ENCODE measurements at places on chromosomes 12 and 14.

DNA sequence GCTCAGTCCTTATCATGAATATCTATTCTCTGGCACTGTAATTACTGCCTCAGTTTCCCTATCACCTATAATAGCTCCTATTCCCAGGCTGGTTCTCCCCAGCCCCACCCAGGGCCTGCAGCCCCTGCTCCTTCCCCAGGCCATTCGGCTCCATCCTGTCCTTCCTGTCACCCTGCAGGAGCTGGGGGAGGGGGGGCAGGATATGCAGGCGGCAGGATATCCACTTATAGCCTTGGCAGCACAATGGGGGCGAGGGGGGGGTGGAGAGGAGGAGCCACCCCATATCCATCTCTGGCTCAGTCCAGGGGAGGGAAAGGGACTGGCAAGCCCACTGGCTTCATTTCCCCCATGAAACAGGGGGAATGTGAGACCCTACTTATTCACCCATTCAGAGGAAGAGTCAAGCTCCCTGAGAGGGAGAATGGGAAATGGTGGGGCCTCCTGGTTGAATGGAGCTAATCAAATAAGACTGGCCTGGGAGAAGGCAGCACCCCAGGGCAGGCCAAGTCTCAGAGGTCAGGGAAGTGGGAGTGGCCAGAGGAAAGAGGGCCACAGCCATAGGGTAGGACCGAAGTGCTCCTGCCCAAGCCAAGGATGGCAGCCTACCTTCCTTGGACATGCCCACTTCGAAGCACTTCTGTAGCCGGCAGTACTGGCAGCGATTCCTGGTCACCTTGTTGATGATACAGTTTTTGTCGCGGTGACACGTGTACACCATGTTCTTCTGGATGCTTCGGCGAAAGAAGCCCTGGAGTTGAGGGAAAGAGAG, 7.8 kb upstream of the ITGB7 start:
- DNase-seq, result no peak

- peak; percentile 84 for DNase-seq
Observed at GRCh38 chr14:61493239-61493638, 171.9 kb downstream of the PRKCH start.

DNA sequence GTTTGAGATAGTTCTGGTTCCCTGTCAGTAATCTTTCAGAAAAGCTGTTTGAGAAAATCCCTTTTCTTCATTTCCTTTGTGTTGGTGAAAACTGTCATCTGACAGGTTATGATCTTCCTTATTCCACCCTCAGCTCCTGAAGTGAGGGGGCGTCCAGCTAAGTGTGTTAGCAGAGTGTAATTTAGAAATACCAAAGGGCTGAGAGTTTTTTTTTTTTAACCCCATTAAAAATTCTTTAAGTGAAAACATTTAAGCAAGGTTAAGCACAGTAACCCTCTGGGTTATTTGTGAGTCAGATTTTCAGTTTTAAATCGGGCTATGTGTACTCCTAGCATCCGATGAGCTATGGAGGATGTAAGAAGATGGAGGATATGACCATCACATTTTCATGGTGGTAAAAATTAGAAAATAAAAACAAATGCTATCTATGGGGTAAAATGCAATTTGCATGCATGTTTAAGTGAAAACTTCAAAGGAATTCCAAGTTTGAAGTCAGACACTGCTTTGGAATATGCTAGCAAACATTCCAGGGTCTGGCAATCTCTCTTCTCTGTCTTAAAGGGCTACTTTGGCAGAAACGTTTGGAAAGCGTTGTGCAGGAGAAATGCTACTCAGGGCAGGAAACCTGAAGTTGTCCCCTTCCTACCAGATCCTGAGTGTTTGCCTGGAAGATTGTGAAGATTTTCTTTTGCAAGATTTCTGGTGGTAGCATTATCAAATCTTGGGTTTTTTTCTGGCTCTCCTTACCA, 197.0 kb upstream of the PRICKLE1 start:
- no peak for DNase-seq

DNA sequence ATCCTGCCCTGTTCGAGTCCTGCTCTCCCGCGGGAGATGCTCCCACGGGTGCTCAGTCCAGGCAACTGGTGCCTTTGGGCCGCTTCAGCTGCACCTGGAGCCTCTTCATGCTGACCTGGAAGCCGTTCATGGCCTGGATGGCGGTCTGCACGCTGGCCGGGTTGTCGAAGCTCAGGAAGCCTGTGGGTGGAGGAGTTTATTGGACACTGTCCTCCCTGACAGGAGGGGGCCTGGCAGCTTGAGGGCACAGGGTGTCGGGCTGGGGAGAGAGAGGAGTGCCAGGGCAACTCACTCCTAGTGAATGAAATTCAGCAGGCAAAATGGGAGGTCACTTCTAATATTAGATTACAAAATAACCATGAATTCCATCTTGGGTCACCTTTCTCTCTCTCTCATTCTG, 9.3 kb upstream of the NFYB start:
- DNase-seq, result no peak

- no peak for DNase-seq
Observed at GRCh38 chr14:99413911-99414310, 66.7 kb downstream of the SETD3 start.

DNA sequence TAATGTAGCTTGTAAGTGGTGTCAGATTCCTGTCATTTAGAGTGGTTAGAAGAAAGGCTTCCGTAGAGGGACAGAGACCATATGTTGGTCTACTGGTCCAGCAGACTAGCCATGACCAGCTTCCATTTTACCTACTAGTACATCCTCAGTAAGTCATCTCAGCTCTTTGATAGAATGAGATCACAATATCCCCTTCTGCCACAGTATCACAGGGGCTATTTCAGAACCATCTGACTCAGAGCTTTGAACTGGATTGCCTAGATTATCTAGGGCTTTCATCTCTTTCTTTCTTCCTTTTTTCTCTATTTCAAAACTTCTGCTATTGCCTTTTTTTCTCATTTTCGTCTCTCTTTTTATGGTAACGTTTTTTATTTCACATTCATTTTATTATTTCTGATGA, 4.7 kb downstream of the ZDHHC17 start:
- no peak for DNase-seq

DNA sequence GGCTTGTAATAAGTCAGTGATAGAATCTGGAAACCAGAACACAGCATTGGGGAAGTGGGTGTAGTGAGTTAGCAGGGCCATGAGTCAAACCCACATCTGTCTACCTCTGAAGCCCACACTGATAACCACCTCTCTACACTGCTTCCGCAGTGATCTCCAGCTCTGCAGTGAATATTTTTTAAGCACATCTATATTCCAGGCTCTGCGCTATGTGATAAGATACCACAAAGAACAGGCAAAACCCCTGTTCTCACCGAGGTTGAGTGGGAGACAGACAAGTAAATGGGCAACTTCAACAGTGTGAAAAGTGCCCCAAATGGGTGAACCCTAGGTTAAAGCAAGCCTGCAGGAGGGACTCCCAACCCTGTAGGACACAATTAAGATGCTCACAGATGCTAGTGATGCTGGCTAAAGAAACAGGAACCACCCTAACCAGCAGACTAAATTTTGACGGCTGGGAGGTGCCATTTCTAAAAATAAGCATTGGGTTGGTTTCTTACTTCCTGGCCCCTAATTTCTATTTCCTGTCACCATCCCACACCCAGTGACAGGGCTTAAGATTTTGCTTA, 375.0 kb downstream of the DPF3 start:
- no peak for DNase-seq

DNA sequence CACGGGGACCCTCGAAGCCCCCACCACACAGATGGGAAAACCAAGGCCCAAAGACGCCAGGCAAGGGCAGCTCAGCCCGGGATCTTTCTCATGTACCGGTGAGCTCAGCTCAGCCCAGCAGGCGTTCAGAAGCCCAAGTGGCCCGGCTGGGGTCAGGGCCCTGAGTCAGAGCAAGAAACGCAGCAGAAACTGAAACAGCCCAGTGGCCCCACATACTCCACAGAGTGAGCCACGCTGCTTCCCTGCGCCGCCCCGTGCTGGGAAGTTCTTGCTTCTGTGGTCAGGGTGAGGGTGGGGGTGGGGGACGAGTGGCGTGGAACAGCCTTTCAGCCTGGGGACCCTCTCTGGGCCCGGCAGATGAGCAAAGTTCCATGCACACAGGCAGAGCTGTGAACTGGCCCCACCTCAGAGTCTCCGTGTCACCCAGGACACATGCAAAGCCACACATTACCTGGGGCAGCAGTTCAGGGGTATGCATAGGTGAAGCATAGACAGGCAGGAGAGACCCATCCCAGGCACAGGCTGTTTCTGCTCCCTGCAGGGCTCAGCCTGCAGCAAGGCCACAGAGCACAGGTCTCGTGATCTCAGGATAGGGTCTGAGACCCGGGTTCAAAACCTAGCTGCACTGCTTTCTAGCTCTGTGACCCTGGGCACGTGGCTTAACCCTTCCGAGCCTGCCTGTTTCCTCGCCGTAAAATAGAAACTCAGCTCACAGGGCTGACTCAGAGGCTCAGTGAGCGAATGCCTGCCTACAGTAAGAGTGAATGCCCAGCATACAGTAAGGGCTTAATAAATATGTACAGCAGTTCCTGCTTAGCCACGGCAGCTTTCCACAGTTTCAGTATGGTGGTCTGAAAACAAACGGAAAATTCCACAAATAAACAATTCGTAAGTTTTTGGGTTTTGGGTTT, 21.6 kb downstream of the NCOR2 start:
- no peak for DNase-seq

DNA sequence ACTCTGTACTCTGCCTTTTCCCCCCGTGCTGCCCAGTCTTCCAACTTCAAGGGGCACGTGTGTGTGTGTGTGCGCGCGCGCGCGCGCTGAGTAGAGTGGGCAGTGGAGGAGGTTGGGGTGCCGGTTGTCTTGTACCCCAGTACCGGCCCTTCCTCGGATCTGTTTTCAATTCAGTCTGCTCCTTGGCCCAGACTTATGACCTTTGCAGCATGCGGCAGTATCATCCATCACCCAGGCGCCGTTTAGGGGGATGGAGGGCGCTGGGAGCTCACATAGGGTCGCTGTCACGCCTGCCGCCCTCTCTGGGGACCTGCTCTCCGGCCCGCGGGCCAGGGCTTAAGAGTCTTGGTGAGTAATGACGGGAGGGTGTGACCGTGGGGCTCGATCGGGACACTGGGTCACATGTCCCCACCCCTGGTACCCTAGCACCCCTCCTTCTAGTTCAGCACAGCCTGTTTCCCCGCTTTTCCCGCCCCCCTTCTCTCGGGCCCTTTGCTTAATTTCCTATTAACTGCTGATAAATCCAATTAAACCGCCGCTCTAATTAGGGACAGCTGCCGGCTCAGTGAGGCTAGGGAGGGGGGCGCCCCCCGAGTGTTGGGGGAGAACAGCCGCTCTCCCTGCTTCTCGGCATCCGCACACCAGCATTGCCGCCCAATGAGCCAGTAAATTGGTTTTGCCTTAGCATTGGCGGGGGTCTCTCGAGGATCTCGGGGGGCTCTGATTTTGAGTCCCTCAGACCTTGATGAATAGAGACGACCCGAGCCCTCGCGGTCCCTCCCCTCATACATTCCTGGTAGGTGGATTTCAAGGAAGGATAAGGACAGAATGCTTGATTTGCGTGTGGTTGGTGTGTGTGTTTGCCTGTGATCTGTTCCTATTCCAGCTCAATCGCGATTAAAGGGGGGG, 9.3 kb downstream of the STAC3 start:
- no peak for DNase-seq

DNA sequence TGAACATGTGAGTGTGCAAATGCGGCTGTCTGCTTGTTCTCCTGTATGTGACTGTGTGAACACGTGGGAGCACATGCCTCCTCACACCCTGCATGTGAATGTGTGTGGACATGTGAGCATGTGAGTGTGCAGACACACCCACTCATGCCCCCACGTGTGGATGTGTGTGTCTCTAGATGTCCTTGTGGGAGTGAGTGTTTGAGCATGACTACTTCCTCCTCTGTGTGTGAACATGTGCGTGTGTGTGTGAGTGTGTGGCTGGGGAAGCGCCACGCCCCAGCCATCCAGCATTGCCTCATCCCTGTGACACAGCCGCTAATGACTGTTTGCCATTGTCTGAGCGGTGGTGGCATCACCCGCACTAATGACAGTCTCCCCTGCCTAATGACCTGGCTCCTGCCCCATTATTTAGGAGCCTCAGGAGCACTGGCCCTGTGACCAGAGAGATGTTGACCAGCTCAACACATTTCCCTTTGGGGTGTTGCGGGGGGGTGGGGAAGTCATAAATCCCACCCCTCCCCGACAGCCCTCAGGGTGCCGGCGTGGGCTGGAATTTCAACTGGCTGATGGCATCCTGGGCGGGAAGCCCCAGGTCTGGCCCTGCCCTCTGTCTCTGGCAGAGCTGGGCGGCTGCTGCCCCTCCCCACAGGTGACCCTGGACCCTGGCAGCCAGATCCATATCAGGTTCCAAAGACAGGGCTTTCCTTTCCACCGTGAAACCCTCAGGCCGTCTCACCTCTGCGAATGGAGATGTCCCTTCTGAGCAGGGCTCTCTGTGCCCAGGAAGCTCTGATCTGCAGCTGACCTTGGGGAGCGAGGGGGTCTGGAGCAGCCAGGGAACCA, 11.5 kb upstream of the KRT80 start:
- DNase-seq, result peak; percentile 73

DNA sequence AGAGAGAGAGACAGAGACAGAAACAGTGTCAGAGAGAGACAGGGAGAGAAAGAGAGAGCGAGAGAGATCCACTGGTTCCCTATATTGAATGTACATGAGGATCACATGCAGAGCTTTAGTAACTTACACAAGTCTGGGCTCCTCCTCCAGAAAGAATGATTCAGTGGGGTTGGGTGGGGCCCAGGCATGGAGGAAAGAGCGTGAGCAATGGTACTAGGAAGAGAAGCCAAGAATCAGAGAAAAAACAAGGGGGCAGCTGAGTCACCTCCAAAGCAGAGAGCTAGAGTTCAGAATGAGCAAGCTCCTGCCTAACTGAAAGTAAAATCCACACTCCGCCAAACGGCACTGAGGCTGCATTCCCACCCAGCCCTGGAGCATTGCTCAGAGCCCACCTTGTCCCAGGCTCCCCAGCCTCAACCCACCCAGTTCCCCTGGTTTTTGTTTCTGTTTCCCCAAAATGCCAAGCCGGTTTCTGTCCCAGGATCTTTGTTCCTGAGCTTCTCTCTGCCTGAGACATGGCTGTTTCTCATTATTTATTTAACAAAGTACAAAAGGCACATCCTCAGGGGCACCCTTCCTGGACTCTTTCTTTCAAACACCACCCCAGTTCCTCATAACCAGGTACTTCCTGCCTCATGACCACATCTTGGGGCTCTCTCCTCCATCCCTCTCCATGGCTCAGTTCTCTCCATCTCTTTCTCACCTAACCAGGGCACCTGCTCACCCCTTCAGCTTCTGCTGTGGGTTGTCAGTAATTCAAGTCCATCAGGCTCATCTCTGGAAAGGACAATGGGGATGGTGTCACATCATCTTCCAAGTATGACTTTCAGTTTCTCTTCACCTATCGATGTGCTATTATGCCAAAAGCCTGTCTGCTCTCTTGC, 670.3 kb upstream of the TBX3 start:
- peak; percentile 73 for DNase-seq
